ENCODE measurements at places on chromosomes 2 and 18. TPM values are rescaled to one million over a fixed set of nuclear protein-coding genes. Genes with fewer than 3 reads are reported as not detected.

DNA sequence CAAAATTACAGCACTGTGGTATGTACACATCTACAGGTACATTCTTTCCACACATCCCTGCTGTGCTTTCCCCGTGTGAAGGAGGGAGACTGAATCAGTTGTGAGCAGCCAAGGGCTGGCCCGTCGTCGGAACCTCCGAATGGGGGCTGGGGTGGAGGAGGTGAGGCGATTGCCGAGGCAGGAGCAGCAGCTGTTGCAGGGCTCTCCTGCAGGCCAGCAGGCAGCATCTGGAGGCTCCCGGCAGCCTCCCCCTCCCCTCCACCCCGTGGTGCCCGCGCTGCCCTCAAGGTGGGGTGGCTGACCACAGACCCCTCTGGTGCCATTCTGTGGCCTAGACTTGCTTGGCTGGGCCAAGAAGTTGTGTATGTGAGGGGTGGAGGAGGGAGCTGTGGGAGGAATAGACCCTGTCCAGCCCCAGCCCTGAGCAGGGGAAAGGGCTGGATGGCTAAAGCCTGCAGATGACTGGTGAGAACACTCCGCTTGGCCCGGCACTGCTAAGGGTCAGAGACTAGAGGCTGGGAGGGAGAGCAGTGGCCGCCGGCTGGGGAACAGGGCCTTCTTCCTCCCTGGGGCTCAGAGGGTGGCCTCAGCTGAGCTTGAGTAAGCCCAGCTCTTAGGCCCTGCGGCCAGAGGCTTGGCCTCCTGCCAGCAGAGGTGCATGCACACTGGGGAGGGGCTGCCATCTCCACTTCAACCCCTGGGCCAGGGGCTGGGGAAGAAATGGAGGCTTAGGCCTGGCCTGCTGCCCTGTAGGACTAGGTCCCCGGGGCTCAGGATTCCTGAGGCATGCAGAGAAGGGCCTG is 7.6 kb downstream of the STAMBP start:
- no peak for DNase-seq

DNA sequence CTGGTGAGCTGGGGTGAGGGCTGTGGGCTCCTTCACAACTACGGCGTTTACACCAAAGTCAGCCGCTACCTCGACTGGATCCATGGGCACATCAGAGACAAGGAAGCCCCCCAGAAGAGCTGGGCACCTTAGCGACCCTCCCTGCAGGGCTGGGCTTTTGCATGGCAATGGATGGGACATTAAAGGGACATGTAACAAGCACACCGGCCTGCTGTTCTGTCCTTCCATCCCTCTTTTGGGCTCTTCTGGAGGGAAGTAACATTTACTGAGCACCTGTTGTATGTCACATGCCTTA is 10.5 kb downstream of the PROC start:
- no peak for DNase-seq

HOXD12 gene
- total RNA-seq = not detected

DNA sequence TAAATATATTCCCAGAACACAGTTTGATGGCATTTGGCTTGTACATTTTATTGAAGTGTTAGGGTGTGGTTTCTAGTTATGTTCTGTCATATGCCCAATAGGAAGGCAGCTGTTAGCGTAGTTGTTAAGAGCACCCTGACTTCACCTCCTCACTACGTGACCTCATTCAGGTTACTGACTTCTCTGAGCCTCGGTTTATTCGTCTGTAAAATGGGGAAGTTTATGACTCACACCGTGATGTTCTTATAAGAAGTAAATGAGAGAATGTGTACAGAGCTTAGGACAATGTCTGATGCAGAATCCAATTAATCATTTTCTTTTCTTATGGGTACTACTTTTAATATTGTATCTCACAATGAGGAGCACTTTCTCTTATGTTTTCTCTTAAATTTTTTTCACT is 226.0 kb downstream of the PTPRM start:
- DNase-seq = no peak

DNA sequence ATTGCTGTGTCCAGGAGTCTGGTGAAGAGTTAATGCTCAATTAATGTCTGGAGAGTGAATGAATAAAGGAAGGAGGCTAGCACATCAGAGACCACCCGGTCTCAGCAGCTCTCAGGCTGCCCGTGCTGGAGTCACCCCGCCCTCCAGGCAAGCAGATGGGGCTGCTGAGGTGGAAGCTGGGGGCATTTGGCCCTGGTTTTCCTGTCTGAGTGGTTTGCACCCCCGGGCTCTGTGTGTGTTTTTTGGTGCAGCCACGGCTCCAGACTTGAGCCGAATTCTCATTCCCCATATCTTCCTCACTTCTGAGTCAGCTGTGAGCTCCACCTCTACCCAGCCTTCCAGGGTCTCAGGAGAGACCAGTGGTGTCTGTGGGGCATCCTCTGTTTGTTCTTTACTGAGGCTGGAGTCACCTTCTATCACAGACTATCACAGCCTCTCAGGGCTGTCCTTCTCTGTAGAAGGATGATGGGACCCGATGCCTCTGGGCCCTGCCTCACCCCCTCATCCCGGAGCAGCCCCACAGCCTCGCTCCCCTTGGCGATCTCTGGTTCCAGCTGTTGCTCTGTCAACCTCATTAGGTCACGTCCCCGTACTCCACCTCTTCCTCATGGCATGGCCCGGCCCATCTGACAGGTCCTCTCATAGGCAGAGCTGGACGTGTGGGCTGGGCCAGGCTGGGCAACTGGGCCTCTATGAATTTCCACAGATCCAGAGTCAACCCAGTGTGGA is 60.8 kb downstream of the HS1BP3 start:
- no peak for DNase-seq

GRCh38 chr2:3780477-3781402 is 77.4 kb downstream of the DCDC2C start:
- peak; percentile 76 for DNase-seq

EPB41L5 gene
- 5.4 TPM for total RNA-seq

- DNase-seq = peak; percentile 15
Measured at GRCh38 chr2:240013343-240013742, 11.8 kb downstream of the NDUFA10 start.

GRCh38 chr2:218218268-218219185 is 1.5 kb downstream of the ARPC2 start:
- DNase-seq = peak; percentile 61

- no peak for DNase-seq
Measured at GRCh38 chr2:74406035-74406434, 15.4 kb downstream of the C2orf81 start.

All from CD4-positive, CD25-positive, alpha-beta regulatory T cell (primary cell).